ENCODE measurements at places on chromosomes 5 and 9.

GRCh38 chr5:112308608-112309007, 110.5 kb downstream of the EPB41L4A start:
- no peak for DNase-seq

DNA sequence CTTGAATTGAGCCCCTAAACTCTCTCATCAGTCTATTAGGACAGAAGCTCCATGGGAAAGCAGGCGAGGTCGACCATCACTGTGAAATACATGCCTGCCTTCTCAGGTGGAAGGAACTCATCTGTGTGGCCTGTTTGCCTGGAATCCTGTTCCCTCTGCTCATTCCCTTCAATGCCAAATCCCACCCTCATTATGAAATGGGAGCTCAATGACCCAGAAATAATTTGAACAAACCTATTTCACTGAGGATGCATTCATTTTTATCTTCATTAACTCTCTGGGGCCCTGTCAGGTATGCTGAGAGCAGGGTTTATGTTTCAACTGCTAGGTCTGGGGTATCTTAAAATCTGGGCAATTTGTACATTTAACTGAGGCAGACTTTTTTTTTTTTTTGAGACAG, 142.2 kb downstream of the MED27 start:
- no peak for DNase-seq

GRCh38 chr5:171429543-171429910, 10.1 kb downstream of the FGF18 start:
- no peak for DNase-seq

DNA sequence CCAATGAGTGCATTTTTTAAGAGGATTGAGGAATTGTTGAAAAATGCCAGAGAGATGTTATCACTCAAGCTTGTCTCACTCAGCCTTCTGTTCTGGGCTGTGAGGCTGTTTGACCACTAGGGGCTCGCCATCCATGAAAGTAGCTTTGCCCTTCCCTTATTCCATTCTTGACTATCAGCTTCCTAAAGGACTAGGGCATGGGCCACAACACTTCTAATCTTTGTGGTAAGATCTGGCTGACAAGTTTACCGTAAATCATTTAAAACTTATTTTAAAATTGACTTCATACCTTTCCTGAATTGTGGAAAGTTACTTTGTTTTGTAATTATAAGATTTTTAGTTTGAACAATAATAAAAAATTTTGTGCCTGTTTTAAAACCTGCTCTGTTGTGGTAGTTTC, 49.5 kb downstream of the TJP2 start:
- DNase-seq, result peak; percentile 77

DNA sequence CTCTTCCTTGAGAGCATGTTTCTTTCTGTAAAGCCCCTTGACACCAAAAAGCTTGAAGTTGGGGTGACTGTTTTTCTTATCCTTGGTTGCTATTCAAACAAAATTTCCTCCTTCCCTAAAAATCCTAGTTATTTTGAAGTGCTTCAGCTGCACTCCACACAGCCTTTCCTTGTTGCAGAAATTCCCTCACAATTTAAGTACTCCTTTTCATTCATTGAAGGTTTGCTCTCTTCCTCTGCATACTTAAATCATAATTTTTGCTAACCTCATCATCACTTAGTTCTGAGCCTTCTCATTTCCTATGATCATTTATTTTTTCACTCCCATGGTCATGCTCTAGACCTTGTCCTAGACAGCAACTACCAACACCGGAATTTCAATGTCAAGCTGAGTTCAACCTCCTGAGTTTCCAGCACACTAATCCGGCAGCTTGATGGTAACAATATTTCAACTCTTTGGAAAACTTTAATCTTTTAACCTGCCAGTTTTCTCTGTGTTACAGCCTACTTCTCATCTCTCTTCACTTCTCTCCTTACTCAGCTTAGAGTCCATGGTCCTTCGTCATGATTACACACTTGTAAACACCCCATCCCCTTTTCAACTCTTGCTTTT, 78.7 kb upstream of the ACTBL2 start:
- DNase-seq, result no peak

DNA sequence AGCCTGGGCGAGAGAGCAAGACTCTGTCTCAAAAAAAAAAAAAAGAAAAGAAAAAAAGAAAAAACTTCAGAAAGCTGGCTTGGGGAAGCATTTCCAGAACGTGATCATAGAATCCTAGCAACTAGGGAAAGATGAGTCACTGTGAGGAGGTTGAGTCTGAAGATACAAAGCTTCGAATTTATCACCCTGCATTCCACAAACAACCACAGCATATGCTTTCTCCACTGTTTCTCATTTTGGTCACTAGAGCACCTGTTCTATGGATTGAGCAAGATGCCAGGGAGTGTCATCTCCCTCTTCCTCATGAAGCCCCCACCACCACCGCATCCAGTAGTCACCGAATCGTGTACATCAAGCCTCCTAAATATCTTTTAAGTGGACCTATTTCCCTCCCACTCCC, 37.9 kb downstream of the SEMA5A start:
- DNase-seq, result peak; percentile 56

GRCh38 chr9:84154320-84154719, 173.7 kb downstream of the RMI1 start:
- no peak for DNase-seq

- DNase-seq, result no peak
These were observed 183.0 kb upstream of the EFNA5 start for GRCh38 chr5:107853696-107854095.

DNA sequence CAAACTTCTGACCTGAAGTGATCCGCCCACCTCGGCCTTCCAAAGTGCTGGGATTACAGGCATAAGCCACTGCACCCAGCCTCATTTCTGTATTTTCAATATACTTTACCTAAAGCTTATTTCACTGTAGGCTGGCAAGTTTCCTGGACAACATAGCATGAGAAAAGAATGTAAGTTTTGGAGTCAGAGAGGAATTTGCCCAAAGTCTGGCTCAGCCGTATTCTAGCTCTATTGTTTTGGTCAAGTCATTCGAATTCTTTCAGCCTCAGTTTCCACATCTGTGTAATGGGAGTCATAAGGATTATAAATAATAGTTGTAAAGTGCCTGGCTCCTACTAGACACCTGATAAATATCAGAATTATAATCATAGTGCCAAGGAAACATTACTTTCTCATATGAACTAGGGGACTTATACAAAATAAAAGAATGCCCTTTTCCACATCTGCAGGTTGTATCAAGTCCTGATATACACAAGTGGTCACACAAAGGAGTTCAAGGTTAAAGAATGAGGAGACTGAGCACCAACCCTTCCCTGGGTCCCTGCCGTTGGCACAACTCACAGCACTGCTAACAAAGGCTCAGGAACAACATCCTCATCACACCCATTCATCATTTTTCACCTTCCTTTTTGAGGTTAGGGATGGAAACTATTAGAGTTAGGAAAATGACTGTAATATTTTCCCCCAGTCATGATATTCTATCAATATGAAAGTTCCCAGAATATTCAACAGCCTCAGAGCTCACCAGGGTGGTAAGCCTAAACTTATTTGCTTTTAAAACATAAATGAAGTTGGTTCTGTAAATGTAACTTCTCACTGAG, 34.6 kb upstream of the RAI14 start:
- no peak for DNase-seq

GRCh38 chr5:122351416-122352157, 39.5 kb downstream of the SNCAIP start:
- peak; percentile 36 for DNase-seq

DNA sequence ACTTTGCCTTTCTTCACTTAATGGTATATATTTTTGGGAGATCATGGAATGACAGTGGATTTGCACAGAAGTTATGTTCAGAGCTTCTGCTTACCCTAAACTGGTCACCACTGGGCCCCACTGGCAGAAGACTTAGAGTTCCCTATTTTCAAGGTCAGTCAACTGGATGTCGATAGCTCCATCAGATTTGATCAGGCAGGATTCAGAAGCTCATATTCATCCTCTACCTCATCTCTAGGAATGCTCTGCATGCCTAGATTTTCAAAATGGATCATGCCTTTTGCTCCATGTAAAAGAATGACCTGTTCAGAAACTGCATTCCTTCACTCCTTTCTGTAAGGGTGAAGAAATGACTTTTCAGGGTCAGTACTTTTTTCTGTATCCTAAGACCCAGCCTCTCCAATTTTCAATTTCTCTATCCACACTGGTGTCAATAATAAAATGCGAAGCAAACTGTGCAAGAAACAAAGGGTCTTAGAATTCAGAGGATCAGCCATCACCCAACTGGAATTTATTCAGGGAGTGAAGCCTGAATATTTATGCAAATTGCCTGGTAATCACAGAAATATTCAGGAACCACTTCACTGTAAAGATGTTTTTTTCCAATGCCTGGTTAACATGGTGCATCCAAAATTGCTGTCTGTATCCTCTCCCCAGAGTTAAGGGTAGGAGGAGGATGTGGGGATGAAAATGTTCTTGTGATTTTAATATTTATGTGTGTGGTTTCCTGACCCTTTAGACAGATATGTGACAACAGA, 125.4 kb downstream of the DOCK2 start:
- DNase-seq, result peak; percentile 31

DNA sequence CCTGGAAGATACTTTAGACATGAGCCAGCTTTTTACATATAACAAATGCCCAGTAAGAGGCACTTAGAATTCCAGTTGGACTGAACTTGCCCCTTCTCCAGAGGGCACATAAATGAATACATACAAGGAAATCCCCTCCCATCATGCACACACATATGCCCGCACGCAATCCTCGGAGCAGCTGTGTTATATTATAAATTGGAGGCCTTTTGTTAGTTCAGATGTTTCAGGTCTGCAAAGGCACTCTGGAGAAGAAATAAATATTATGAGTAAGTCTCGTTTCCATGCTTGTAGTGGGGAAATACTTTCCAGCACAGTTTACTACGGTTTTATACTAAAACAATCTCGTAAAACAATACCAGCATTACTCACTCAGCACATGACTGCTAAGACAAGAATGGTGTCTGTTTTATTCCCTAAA, 17.6 kb upstream of the MUSK start:
- DNase-seq, result peak; percentile 42

- DNase-seq, result no peak
These were observed 66.3 kb downstream of the ANKRD55 start for GRCh38 chr5:56166671-56167385.

- DNase-seq, result no peak
These were observed 159.1 kb downstream of the OLFM1 start for GRCh38 chr9:135246248-135247205.

GRCh38 chr5:143775258-143775657, 36.7 kb upstream of the HMHB1 start:
- DNase-seq, result peak; percentile 33

DNA sequence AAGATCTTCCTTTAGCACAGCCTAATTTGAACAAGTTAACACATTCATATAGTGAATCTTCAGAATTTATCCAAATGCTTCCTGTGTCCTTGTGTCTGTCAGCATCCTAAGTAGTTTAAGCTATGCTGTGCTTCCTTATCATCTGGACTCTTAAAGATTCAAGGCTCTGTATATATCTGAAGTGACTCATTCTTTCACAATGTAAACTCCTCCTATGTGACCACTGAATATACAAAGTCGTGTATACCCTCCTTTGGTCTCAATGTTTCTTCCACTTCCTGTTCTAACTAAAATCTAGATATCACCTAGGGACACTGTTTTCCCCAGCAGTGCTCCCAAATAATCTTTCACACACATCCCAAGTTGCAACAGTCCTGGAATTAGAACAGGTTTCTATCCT, 935.7 kb upstream of the NUDT12 start:
- DNase-seq, result no peak

- DNase-seq, result no peak
These were observed 14.6 kb upstream of the ACOT12 start for GRCh38 chr5:81408496-81408895.

- DNase-seq, result no peak
These were observed 9.8 kb upstream of the RAPGEF6 start for GRCh38 chr5:131644822-131645221.

GRCh38 chr9:94168203-94169000, 84.1 kb downstream of the PTPDC1 start:
- DNase-seq, result no peak

DNA sequence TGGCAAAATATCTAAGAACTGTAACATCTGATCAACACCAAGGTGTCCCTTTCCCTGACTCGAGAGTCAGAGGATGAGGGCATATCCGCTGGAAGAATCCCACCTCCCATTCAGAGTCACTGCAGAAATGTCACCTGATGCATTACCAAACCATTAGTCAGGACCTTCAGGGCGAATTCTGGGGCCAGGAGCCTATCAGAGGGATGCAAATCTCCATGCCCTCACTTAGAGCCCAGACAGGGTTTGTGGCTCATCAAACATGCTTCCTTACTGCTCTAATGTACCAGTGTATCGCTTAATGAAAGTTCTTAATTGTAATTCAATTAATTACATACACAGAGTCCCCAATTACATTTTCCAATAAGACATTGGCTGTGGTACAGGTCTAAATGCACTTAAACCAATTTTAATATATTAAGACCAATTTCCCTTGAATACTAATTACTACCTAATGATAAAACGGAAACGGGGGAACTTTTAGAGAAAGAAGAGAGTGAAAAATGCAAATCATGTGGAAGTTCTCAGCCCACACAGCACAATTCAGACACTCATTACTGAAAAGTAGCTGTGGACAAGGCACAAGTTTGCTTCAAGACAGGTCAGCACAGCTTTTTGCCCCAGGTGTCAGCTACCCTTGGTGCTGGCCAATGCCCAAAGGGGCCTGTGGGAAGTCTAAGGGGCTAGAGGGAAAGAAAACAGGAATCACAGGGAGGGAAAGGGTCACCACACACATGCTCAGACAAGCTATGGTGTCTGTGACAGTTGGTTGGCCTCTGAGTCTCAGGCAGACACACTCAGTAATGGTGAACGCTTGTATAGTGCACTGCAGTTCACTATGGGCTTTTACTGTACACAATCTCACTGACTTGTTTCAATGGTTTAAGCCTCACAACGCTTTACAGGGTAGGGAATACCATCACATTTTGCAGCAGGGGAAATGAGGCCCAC, 211.6 kb downstream of the MAPKAP1 start:
- DNase-seq, result no peak

DNA sequence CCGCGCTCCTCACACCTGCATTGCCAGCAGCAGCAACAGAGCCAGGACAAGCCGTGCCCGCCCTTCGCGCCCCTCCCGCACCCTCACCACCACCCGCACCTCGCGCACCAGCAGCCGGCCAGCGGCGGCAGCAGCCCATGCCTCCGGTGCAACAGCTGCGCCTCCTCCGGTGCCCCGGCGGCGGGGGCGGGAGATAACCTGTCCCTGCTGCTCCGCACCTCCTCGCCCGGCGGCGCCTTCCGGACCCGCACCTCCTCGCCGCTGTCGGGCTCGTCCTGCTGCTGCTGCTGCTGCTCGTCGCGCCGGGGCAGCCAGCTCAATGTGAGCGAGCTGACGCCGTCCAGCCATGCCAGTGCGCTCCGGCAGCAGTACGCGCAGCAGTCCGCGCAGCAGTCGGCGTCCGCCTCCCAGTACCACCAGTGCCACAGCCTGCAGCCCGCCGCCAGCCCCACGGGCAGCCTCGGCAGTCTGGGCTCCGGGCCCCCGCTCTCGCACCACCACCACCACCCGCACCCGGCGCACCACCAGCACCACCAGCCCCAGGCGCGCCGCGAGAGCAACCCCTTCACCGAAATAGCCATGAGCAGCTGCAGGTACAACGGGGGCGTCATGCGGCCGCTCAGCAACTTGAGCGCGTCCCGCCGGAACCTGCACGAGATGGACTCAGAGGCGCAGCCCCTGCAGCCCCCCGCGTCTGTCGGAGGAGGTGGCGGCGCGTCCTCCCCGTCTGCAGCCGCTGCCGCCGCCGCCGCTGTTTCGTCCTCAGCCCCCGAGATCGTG, 517 bp downstream of the KCNN2 start:
- DNase-seq, result peak; percentile 39

Measured in AG08396 (cell line).